ENCODE measurements at places on chromosomes 12 and 14.

DNA sequence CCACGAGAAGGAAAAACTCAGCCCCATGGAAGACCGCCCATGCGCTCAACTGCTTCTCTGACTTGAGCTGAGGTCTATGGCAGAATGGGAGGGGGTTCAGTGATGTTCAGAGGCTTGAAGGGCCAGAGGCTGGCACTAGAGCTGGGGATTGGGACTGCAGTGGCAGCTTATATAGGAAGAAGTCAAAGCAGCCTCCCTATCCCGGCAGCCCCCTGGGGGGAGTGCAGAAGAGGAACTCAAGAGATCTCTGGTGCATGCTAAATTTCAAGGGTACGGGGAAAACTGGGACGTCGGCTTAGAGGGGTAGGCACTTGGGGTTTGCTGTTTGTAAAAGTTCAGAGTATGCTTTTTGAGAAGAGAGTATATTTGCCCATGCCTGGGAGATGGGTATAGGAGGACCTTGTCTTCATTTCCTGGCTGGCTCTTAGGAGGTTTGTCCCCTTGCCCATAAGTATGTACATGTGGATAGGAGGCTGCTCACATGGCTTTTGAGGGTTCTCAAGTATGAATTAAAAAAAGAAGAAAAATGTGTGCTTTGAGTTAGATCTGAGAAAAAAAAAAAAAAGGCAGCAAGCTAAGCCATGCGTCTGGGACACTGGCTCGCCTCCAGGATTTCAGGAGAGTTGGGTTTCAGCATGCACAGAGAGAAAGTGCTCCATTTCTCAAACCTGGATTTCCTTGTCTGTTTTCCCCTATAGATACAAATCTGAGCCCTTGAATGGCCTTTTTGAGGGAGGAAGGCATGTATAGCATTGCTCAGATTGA is 3.2 kb upstream of the MEG3 start:
- DNase-seq: no peak

DNA sequence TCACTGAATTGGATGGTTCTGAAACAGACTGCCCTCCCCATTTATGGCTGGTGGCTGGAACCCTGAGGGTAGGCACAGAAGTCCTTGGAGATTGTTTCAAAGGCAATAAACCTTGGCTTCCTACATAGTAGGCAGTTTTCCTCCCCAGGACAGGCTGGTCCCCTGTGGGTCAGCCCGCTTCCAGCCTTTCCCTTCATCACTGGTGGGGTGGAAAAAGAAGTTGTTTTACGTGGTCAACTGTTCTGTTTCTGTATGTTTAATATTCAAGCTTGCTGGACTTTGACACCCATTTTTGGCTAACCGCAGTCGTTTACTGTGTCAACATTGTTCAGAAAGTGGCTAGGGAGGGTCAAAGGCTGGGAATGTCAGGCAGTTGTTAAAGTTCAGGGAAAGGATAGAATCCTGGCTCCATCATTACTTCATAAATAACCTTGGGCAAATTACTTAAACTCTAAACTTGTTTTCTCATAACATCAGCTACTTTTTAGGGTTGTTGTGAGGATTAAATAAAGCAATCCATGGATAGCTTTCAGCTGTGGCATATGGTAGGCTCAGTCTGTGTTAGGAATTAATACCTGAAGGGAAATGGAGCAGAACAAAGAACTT is 2.4 kb downstream of the KLHDC2 start:
- no peak for DNase-seq

- no peak for DNase-seq
Observed at GRCh38 chr12:94122591-94122990, 25.8 kb upstream of the PLXNC1 start.

GRCh38 chr12:39840422-39840821 is 220.8 kb upstream of the ABCD2 start:
- no peak for DNase-seq

DNA sequence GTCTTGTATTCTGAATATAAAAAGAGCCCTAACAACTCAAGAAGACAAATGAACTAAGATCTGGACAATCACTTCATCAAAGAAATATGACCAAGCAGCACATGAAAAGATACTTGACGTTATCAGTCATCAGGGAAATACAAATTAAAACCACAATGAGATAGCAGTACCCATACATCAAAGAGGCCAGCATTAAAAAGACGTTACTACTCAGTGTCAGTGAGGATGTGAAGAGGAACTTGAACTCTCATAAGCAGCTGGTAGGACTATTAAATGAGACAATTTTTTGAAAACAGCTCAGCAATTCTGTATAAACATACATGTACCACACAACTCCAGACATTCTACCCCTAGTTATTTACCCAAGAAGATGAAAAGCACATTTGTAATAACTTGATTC is 55.9 kb downstream of the FERMT2 start:
- DNase-seq: no peak

DNA sequence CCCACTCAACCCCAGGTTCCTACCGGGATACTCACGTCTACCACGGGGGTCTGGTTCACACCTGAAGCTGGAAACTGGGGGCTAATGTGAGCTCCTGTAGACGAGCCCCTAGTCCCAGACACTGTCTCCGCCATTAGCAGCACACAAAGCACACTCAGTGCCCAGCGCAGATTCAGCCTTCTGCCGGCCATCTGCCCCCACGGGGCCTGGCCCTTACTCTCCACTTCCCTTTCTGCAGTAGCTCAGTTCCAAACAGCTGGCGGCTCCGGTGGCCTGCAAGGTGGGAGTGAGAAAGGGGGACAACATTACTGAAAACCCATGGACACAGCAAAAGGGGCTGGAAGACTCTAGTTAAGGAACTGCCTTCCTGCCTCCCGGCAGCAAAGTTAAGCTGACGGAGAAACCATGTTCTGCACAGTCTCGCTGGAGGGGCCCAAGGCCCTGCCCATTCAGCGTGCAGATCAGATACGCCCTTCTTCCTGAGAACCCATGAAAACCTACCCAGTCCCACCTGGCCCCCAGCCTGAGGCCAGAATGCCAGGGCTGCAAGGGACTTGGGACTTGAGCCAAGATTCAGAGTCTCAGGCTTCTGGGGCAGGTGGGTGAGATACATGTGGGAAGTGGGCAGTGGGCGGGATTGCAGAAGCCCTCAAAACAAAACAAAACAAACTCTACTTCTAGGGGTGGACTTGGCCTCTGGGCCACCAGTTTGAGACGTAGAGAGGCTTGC is 2.1 kb downstream of the SLC8B1 start:
- DNase-seq: no peak

DNA sequence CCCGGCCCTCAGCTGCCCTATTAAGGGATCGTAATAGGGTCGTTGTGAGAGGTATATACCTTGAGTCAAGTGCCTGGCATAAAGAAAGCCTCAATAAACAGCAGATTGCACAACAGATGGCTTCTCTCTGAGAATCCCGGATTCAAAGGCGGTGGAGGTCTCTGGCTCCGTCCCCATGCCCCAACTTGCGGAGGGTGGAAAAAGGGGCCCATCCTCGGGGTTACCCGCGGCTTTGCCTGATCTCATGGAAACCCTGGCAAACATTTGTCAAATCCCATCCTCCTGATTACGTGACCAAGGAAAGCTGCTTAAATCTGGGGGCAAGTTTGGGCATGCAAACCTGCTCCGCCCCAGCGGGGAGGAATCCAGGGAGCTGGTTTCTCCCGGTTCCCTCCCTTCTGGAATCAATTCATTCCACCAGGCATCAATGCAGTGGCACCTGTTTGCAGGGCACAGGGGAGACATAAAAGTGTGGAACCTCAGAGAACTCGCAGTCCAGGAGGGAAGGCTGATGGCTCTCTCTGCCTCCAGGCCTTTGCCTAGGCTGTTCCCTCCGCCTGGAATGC is 12.3 kb downstream of the TRPV4 start:
- no peak for DNase-seq

DNA sequence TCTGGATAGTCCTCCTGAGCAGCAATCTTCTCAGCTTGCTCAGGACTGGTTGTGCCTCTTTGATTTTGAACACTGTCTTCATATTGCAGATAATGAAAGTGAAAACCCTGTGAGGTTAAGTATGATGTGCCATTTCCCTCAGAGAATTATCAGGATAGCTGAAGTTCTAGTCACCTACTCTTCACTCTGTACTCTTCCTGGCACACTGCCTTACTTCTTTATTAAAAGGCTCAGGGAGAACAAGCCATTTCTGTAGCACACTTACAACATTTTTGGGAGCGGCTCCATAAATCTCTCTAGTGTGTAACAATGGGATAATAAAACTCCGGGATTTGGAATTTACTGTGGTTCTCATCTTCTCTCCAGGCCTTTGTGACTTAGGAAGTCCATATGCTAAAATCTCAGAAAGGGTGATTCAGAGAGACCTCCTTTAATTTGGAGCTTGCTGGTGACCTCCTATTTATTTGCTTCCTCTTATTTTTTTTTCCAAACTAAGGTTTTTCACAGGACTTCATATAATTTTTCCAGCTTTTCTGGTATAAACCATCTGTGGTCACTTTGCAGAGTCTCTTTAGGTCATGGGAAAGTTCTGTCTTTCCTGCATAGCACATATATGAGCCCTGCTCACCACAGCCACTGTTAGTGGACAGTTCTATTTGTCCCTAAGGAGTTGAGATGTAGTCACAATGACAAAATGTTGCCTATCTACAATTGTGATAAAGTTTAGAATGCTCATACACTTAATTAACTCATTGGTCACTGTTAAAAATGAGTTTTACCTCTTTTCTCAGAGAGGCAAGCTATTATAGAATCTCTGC is 53.5 kb upstream of the LDHB start:
- no peak for DNase-seq

DNA sequence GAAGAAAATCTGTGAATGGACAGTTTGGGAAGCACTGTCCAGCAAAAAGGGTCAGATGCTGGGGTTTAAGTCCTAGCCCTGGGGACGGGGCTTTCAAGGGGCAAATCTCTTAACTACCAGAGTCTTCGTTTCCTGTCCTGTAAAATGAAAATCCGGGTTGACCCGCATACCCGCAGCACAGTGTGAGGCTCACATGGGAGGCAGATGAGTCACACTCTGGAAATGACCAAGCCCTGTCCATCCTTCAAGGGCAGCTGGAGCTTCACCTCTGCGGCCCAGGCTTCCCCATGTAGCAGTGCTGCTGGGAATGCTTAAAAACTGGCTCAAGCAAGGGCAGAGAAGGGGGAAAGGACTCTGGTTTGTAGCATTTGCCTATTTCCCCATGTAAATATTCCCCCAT is 19.0 kb downstream of the FAM181A start:
- no peak for DNase-seq

GRCh38 chr12:57761391-57761998 is 5.4 kb downstream of the CYP27B1 start:
- DNase-seq: no peak

GRCh38 chr14:72549854-72550253 is 344.0 kb downstream of the DPF3 start:
- no peak for DNase-seq

DNA sequence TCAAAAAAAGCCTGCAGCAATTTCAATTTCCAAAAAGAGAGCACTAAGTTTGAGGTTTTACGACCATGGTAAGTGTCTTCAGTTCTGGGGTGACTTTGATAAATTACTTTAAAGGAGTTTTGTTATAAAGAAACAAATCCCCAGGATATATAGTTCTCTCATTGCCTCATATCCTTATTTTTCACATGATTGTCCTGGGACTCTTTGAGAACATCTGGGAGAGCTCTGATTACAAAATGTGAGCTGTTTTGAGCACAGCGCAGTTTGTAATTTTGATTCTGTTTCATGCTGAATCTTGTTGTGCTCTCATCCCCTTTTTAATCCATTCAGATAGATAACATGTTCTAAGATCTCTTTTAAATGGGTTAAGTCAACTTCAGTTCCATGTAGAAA is 67.7 kb upstream of the DCN start:
- DNase-seq: no peak

- no peak for DNase-seq
Observed at GRCh38 chr14:69049675-69050074, 70.6 kb upstream of the ACTN1 start.

GRCh38 chr12:100651694-100652093 is 78.2 kb downstream of the GAS2L3 start:
- DNase-seq: no peak

- DNase-seq: no peak
Observed at GRCh38 chr14:69005432-69006148, 26.5 kb upstream of the ACTN1 start.

- no peak for DNase-seq
Observed at GRCh38 chr14:86654558-86655184, 1124.7 kb downstream of the FLRT2 start.

- no peak for DNase-seq
Observed at GRCh38 chr14:50775357-50775756, 55.6 kb downstream of the NIN start.

- DNase-seq: no peak
Observed at GRCh38 chr14:23547924-23548323, 3.6 kb downstream of the ZFHX2 start.

GRCh38 chr14:61621444-61621843 is 73.9 kb upstream of the HIF1A start:
- no peak for DNase-seq

- DNase-seq: no peak
Observed at GRCh38 chr12:88360343-88360742, 218.2 kb downstream of the TMTC3 start.

GRCh38 chr12:29346769-29347421 is 34.1 kb downstream of the ERGIC2 start:
- no peak for DNase-seq
